ENCODE measurements at places on chromosomes 4 and X. TPM values are rescaled to one million over a fixed set of nuclear protein-coding genes. Genes with fewer than 3 reads are reported as not detected.

DNA sequence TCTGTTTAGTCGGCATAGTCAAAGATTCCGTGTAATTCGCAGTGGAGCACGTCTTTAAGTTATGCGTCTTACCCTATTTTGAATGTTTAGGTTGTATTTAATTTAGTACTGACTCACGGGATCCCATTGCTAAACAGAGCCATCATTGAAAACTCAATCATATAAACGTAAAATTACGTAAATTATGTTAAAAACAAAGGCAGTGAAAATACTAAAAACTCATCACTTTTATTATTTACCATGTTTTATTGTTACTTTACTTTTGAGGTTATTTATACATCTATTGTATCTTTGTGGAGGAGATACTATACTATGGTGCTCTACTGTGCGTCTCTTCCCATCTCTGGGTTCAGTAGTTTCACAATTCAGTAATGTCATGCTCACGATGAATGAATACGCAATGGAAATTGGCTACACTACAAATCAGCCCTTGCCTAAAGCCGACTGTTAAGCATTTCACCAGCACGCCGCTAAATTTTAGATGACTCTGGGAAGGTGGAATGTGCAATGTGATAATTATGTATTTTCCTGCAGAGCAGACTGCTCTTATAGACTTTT lies 944 bp downstream of the FUNDC2 start:
- H3K27ac ChIP-seq: peak overlapping the region; percentile 94
- H3K4me1 ChIP-seq: no peaks in the 10 kb centered on the region
- peak overlapping the region; percentile 96 for H3K4me3 ChIP-seq
- DNase-seq: peak; percentile 70
- no peaks in the 10 kb centered on the region for H3K27me3 ChIP-seq

- peak; percentile 86 for DNase-seq
- peaks cover 2% of the 10 kb centered on the region for H3K4me1 ChIP-seq
- no peaks in the 10 kb centered on the region for H3K36me3 ChIP-seq
- H3K27ac ChIP-seq: peak overlapping the region; percentile 85
Measured at GRCh38 chr4:24274381-24274941, 309.9 kb downstream of the DHX15 start.

DNA sequence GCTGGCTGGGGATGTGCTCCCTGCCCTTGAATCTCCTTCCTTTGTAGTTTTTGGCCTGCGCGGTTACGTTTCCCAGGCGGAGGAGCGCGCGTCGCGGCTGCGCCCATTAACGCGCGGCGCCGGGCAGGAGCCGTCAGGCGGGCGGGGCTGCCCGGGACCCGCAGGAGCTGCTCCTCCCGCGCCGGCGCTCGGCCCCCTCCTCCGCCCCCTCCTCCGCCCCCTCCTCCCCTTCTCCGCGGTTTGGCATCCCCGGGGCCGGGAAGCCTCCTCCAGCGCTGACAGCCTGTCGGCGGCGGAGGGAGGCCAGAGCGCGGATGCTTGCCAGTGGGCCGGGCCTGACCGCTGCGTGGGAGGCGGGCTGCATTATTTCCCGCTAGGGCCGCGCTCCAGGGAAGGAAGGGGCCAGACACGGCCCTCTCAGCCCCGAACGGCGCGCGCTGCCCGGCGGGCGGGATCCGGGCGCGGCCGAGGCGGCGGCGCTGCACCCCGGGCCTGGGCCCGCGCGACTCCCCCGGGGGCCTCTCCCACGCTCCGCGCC lies at the start of gene DCLK2:
Gene DCLK2, plus strand, starts transcription at position 405 of the 538 bp plus-strand sequence. CDS start 583 bp downstream, outside the sequence.
- H3K36me3 ChIP-seq: no peaks in the 10 kb centered on the region
- no peaks in the 10 kb centered on the region for H3K4me1 ChIP-seq
- peak within 1 kb of the TSS; percentile 81 for H3K27ac ChIP-seq
- peak within 1 kb of the TSS; percentile 78 for H3K4me3 ChIP-seq
- H3K27me3 ChIP-seq: no peaks in the 10 kb centered on the region

Gene CWH43
- not detected for total RNA-seq

Data from IMR-90 (cell line).